ENCODE measurements at places on chromosomes 3 and 15. TPM values are rescaled to one million over a fixed set of nuclear protein-coding genes. Genes with fewer than 3 reads are reported as not detected.

The SAMMSON gene
- total RNA-seq: not detected

The SLC2A2 gene
- total RNA-seq: 0.03 TPM

The PLS1 gene
- total RNA-seq: 1.3 TPM

The OSTN gene
- not detected for total RNA-seq

Data from MG63 (cell line).